Pons (tissue), 1 donor: ENCODE measurements at places on chromosomes 5 and 9.

DNA sequence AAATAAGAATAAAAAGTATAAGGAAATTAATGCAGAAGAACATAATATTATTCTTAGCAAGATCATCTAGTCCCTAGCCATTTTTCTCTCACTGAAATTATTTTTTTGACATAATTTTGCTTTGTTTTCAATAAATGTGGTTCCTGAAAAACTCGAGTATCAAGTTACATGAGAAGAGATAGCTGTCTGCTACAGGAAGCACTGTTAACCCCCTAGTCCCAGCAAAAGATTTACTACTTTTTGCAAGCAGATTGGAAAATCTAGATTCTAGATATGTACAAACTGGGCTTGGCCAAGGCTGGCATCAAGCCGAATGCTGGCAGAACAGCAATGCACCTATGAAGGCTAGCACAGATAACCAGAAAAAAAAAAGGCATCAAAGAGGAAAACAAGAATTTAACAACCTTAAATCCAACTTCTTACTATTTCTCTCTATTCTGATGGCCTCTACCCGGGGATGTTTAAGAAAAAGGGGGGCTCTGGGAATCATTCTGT, 21.9 kb upstream of the ISCA1 start:
- DNase-seq = no peak

DNA sequence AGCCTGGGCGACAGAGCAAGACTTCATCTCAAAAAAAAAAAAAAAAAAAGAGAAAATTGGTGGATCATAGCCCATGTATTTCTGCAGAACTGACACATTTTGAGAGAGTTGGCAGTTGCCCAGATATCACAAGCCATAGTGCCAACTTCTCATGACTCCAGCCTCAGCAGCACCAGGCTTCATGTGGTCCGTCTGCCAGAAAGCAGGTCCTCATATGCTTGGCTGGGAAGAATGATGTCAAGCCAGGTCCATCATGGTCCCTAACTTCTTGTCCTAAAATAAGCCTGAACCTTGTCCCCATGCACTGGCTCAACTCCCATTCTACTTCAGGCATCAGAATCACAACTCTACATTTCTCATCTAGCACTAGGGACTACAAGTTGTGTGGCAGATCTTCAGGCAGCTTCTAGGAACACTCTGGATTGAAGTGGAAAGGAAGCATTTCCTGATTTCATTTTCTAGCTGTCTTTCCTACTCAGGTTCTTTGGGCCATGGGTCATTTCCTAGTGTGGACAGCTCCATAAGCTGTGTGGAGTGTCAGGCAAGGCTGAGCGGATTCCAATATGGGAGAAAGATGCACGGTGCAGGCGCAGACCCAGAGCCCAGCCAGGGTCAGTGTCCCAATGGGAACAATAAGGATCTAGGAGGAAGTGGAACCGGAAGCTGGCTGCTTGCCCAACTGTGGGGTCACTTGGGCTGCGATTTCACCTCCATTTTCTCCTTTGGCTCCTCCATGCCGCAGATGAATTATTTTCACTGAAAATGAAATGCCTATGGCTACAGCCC, 90.1 kb downstream of the LMNB1 start:
- no peak for DNase-seq

GRCh38 chr5:138068742-138069600, 14.9 kb upstream of the WNT8A start:
- peak; percentile 80 for DNase-seq

DNA sequence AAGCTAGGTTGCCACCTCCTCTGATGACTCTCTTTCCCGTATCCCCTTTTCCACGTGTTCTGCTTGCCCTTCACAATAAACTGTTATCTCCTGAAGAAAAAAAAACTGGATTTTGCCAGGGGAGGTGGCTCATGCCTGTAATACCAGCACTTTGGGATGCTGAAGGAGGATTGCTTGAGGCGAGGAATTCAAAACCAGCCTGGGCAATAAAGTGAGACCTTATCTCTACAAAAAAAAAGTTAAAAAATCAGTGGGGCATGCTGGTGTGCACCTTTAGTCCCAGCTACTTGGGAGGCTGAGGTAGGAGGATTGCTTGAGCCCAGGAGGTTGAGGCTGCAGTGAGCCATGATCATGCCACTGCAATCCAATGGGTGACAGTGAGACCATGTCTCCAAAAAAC, 81.7 kb upstream of the IL6ST start:
- DNase-seq = no peak

GRCh38 chr5:66629446-66629845, 33.3 kb downstream of the MAST4 start:
- no peak for DNase-seq

GRCh38 chr9:72627956-72628540, 106.6 kb downstream of the TMC1 start:
- DNase-seq = no peak

GRCh38 chr9:6584881-6585597, 60.5 kb downstream of the GLDC start:
- DNase-seq = peak; percentile 58

DNA sequence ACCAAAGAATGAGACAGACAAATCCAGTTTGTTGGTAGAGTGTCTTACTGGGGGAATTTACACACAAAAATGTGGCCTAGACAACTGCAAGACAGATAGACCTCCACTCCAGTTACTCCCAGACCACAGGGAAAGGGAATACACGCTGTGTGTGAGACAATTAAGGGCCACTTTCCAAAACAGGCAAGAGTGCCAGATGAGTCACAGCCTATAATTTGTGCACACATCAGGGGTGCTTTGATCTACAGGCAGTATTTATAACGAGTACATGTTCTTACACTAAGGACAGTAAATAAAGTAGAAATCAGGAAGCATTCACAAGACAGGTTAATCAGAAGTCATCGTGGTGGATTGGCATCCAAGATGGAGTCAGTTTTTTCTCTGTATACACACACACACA, 114.8 kb downstream of the ZNF622 start:
- DNase-seq = no peak

DNA sequence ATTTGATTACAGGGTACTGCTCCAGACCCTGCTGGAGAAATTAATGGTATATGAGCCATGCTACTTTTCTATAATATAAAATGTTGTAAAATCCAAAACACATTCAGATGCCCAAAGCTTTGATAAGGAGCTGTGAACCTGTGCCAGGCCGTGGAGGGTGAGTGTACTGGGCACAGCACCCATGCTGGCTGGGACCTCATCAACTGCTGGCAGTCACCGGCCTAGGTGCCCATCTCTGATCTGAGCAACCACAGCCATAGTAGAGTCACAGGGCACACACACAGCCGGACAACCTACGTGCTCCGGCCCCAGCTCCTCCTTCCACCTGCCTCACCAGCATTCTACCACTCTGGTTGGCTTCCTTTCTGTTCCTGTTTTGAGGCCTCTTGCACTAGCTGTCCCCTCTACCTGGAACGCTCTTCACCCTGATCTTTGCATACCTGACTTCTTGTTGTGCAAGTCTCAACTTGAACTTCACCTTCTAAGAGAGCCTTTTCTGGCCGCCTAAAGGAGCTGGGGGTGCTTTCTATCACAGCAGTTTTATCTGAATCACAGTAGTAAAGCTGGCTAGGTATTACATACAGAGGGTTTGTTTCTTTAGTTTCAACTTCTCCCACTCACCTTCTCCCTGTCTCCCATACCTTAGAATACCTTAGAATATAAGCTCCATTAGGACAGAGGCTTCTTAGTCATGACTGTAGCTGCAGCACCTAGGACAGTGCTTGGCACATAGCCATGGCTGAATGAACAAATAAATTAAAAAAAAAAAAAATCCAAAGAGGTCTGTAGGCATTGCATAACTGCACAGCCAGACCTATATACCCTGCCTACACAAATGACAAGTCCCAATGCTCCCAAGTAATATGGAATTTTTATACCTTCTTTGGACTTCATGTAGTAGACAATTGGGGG, 51.7 kb downstream of the MED27 start:
- DNase-seq = no peak

DNA sequence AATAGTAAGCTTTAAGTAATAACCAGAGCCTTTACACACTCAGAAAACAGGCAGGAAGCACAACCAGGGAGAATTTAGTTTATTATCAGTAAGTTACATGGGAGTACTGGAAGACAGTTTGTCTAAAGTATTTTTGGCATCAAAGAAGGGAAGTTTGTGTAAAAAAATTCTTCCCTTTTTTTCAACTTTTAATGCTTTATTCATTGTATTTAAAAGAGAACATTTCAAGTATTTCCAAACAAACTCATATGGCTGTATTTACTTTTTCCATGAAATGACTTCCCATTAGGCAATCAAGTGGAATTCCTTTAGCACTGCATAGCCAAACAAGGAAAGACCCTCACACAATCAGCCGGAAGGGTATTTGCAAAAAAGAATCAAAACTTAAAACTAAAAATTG, 26.7 kb downstream of the RNF145 start:
- peak; percentile 31 for DNase-seq
